ENCODE measurements at places on chromosomes 7 and 10.

- peak; percentile 58 for DNase-seq
These were observed 170.5 kb downstream of the RPS24 start for GRCh38 chr10:78203915-78204818.

DNA sequence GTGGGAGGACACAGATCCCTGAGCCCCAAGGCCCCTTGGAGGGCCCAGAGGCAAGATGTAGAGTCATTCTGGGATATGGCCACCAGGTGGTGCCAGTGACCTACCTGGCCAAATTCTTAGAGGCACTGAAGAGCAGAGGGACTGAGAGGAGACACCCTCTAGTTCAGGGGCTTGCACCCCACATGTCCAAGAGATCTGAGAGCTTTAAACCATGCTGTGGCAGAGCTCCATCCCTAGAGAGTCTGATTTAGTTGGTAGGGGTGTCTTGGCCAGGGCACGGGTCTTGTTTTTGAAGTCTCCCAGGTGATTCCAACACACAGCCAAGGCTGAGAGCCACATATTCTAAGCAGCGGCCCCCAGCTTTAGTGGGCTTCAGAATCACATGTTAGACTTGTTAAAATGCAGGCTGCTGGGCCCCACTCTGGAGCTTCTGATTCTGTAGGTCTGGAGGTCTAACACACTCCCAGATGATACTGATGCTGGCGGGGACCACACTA lies 52.5 kb downstream of the PRF1 start:
- peak; percentile 53 for DNase-seq

DNA sequence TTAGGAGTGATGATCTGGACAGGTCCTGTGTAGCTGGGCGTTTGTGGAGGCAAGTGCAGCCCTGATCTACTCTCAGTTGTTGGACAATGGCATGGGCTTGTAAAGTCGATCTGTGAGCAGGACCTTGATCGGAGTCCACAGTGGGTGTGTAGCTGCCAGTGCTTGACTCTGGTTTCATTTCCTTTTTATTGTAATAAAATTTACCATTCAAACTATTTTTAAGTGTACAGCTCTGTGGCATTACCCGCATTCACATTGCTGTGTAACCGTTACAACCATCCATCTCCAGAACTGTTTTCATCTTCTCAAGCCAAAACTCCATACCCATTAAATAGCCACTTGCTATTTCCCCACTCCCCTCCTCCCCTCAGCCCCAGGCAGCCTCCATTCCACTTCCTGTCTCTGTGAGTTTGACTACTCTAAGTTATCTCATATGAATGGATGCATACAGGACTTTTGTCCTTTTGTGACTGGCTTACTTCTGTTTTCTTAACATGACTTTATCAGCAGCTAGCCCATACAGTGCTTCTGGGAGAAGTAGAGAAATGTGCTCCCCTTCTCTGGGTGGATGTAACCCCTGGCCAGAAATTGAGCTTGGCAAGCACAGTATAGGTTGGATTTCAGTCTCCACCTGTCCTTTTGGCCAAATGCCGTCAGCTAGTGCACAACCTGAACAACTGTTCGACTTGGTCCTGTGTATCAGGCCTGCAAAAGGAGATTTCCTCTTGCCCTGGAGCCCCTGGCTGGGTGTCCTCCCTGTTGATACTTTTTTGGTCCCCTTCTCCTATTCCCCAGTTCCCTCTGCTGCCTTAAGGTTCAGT lies 180.0 kb downstream of the LRMDA start:
- DNase-seq = no peak

DNA sequence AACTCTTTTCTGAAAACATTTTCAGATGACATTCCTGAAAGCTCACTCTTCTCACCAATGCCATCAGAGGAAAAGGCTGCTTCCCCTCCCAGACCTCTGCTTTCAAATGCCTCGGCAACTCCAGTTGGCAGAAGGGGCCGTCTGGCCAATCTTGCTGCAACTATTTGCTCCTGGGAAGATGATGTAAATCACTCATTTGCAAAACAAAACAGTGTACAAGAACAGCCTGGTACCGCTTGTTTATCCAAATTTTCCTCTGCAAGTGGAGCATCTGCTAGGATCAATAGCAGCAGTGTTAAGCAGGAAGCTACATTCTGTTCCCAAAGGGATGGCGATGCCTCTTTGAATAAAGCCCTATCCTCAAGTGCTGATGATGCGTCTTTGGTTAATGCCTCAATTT lies 16.5 kb downstream of the ANLN start:
- no peak for DNase-seq

DNA sequence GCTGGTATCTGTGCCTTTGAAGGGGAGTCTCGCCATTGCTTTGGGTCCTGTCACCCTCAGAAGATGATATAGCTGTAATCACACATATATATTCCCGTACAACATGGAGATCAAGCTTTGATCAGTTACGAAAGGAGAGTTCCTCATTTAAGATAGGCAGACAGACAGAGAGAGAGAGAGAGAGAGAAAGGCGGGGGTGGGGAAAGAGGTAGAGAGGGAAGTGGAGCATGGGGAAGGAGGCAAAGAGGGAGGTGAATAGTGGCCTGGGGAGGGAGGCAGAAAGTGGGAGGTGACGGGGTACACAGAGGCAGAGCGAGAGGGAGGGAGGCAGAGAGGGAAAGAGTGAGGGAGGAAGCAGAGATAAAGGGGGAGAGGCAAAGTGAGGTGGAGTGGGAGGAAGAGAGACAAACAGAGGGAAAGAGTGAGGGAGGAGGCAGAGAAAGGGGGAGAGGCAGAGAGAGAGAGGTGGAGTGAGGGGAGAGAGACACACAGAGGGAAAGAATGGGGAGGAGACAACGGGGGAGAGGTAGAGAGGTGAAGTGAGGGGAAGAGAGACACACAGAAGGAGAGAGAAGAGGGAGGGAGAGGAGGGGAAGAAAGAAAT lies 44.6 kb upstream of the C1QL3 start:
- DNase-seq = no peak
